NCI-H1436 (cell line): ENCODE measurements at places on chromosomes 12 and 14.

- DNase-seq = peak; percentile 52
These were observed 113.3 kb downstream of the FOXN3 start for GRCh38 chr14:89303456-89304435.

GRCh38 chr12:121296618-121297434 is at the start of gene CAMKK2:
Gene CAMKK2 (minus strand): TSS chr12:121296709. CDS start chr12:121274526, 22,183 bp downstream.
- peak; percentile 85 for DNase-seq

GRCh38 chr12:111034886-111035577 is 114.7 kb upstream of the MYL2 start:
- no peak for DNase-seq

DNA sequence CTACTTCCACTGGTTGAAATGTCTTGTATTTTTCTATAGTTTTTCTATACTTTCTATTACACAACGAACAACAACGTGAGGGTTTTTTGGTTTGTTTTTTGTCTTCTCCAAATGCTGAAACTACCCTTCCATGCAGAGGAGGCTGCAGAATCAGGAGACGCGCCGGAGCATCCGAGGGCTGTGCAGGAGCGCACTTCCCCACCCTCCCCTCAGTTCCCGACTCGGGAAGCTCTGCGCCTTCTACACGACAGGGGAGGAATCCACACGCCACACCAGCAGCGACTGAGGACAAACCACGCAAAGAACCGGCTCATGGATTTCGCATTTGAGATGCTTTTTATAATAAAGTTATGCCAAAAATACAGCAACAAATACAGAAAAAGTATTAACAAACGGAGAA is 30.9 kb downstream of the SLC15A4 start:
- no peak for DNase-seq

- peak; percentile 70 for DNase-seq
These were observed 385 bp downstream of the CAPRIN2 start for GRCh38 chr12:30754383-30754749.

DNA sequence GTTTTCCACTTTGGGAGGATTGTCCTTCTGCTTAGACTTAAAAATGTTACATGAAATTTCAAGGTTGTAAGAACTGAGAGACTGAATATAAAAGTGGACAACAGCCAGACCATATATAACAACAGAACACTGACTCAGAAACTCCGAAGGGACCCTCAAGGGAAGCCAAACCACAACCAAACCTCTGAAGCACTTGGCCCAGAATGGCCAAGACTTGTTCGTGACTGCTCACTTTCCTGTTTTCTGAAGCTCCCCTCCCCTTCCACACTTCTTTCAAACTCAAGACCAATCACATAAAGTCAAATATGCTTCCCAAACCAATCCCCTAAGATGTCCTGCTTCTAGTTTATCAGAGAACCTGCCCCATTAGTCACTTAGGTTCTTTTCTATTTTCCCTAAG is 13.7 kb downstream of the OR6J1 start:
- no peak for DNase-seq

DNA sequence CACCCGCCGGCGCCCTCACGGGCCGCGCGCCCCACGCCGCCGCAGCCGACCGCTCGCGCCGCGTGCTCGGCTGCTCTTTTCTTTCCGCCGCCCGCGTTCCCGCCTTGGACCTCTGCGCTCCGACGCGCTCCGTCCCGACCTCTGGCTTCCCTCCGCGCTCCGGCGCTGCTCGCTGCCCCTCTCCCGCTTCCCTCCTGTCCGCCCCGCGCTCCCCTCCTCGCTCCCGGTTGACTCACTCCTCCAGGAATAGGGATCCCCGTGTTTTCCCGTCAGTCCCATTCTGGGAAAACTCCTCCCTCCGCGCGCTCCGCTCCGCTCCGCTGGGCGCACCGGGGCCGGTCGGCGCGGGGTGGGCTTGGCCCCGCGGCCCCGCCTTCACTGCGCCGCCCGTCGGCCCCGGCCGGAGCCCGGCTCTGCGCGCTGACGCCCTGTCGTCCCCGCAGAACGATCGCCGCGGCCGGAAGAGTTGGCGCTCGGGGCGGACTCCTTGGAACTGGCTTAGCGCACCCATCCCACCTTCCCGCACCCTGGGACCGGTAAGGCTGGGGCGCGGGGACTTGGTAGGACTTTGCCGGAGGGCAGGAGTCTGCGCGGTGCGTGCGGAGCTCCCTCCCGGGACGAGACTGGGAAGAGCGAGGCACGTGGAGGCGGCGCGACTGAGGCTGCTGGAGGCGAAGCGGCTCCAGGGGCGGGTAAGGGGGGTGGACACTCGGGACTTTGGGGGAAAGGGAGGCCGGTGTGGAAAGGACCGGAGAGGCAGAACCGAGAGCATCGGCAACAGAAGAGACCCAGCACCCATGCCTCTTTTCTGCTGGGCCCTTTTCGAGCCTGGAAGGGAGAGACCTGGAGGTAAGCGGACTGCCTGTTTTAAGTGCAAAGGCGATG is 550 bp downstream of the TEAD4 start:
- DNase-seq = no peak

DNA sequence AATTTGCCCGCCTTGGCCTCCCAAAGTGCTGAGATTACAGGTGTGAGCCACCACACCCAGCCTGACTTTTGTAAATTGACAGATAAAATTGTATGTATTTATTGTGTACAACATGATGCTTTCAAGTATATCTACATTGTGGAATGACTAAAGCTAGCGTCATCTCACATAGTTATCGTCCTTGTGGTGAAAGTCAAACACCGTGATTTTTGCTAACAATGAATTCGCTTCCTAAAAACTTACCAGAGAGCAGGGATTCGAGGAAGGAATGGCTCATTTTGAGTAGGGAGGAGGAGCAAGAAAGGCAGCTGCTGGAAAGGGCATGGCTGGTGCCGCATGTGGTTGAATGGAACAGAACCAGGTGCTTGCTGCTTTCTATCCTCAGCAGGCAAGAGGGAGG is 85.4 kb downstream of the LGMN start:
- no peak for DNase-seq

DNA sequence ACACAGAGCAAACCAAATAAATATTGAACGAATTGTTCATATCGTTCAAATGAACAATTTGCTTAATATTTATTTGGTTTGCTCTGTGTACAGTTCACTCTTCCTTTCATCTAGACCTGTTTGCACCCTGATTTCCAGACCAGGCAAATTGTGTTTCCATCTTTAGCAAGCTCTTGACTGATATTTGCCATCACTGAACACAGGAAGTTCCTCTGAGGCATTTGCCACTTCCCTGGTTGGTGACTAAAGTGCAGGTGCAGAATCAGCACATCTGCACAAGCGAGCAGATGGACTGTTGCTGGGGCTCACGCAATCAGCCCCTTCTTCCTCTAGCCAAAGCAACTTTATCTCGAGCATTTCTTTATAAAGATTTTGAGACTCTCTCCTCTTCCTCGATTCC is 112.9 kb downstream of the DAAM1 start:
- no peak for DNase-seq

- DNase-seq = no peak
These were observed 30.8 kb upstream of the CDK17 start for GRCh38 chr12:96431067-96431466.

DNA sequence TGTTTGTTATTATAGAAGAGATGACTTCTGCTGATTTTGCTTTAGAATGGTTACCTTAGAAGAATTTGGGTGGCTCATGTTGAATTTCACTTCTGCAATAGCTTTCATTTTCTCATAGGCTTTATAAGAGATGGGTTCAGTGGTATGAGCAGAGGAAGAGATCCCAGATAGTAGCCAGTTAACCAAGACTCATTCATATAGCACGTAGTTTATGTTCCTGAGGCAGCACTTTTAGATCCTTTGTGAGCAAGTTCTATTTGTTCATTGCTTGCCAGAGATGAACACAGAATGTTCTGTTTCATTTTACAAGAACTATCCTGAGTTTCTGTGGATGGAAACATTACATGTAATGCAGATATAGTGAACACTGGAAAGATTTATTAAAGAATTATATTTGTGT is 32.2 kb downstream of the RAB21 start:
- no peak for DNase-seq

- DNase-seq = no peak
These were observed 173.3 kb upstream of the FAR2 start for GRCh38 chr12:28975564-28976340.

DNA sequence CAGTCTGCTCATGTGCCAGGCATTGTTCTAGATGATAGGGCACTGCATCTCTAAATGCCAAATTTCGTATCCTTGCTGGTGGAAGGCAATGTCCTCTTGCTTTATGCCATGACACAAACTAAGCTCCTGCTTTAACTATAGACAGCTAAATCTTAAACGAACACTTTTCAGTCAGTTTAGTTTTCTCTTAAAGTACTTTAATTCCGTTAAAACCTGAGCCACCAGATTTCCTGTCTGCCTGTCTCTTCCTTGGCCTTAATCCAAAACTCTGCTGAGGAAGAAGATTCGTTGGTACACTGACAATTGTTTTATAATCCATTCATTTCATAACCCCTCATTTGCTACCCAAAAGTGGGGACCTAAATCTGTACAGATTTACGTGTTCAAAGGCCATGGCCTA is 194.4 kb upstream of the BCL2L14 start:
- DNase-seq = no peak

GRCh38 chr12:38934686-38935085 is 29.3 kb upstream of the CPNE8 start:
- no peak for DNase-seq

DNA sequence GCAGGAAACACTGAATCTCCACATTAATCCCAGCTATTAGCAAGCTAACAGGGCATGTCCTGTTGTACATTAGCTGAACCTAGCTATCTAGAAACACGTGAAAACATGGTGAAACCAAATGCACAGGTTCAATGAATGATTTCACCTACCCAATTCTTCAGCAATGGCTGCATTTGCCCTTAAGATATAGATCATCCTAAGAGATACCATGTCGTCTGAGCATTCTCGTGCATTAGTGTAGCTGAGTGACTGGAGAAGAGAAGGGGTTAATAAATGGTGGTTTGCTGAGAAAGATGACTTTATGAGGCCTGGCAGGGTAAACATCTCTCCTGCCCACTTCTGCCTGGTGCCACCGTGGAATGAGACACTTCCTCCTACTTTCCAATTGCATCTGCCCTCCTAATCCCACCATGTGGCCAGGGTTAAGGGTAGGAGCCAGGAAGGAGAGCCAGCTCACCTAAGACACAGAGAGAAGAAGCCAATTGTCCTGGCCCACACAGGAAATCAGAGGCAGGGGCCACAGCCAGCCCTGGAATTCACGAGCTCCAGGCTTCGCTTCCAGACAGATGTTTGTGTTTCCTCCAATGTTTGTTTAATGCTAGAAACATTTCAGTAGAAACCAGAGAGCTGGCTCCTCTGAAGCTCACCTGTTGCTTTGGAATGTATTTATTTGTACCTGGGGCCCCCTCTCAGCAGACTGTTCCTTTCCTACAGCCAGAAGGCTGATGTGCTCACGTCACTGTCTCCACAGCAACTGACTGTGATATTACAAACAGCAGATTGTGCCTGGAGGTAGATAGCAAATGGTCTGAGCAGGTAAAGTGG is 126.0 kb upstream of the PARP11 start:
- DNase-seq = no peak

- DNase-seq = no peak
These were observed 39.5 kb upstream of the STXBP6 start for GRCh38 chr14:25089496-25089895.

GRCh38 chr14:105627701-105628100 is 101.3 kb downstream of the TMEM121 start:
- no peak for DNase-seq

DNA sequence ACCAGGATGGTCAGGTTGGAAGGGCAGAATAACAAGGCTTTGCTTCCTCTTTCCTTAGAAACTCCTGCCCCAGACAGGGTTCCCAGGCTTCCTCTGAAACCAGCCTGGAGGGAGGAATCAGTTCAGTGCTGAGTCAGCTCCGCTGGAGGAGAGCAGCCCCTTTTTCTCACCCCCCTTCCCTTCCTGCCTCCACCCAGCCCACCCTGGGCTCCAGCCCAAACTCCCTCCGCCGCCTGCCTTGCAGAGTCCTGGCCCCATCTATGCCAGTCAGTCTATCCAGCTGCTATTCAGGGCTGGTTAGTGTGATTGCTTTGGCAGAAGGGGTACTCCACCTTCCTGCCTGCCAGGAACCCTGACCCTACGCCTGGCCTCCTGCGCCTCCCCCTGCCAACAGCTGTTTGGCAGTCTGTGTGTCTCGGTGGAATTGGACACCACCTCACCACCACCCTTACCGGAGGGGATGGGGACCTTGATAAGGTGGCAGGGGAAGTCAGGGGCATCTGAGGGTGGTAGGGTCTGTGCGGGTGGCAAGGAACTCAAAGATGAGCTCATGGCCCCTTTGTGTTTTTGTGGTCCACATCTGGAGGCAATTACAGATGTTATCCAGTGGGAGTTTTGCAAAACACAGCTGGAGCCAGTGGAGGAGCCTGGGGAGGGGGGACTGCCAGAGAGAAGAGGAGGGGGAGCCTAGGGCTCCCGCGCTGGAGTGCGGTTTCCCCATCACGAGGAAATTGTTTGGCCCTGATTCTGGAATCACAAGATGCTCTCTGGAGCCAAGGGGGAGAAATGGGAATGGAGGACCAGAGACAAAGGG is 12.2 kb downstream of the MMP14 start:
- DNase-seq = no peak

DNA sequence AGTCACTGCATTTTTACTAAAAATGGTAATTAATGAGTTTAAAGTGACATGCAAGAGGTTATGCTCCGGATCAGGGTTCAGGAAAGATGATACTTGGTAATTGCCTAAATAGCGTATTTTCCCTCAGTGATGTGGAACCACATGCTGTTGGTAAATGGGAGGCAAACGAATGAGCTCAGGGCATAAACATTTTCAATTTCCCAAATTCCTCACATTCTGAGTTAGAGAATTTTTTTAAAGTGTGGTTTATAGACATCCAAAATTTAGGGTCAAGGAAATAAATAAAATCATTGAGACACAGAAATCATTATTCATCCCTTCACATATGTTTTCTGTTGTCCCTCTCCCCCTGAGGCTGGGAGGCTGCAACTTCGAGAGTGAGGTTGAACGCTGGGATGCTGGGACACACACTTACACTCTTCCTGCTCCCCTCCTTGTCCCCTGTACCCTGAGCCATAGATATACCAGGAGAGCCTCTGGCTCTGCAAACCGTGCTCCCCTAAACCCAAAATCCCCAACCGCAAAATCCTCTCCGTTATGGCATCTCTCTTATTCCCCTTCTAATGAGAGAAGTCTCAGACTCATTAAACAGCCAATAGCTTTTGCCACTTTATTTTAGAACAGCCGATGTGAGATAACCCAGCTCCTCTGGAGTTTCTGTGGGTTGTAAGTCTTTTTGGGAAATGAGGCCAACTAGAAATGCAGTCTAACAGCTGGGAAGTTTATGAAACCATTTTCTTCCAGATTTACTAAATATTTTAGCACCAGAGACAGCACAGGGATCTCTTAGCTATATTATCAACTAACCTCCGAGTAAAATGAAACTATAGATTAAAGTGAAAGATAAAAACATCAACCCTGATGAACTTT is 21.4 kb upstream of the ADGRD1 start:
- no peak for DNase-seq

GRCh38 chr14:33404054-33404453 is 465.4 kb downstream of the NPAS3 start:
- no peak for DNase-seq

- DNase-seq = no peak
These were observed 154.9 kb downstream of the PELI2 start for GRCh38 chr14:56273155-56273554.
